ENCODE measurements at places on chromosomes 6 and 20.
A peak's percentile ranks its signal among the peaks of the same experiment; 100 is the strongest.

DNA sequence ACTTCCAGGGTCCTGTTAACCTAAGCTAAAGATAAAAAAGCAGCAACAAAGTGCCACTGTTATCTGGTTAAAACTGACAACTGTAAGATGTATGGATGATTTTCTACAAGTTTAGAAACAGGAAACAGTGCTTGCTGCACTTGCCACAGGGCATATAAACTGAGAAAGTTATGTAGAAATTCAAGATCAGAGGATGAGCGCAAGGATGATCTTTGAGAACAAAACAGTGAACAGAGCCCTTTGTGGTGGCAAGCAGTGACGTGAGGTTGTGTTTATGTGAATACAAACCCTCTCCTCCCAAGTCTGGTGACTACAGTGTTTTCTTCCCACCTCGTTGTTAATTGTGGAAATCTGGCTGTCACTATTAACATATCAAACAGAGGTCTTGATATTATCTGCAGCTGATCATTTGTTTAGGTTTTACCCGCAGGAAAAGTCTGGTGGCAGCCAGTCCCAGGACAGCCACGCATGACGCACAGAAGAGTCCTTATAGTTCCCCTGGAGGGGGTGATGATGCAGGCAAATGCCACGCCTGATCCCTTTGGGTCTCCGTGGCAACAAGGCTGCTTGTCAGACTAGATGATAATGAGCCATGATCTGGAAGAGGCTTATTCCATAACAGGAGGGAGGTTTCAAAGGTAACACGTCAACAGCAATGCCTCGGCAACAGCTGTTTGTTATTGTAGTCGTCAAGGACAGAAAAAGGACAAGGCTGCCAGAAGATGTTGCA lies 43.1 kb upstream of the TNFAIP3 start:
- DNase-seq = peak; percentile 35

DNA sequence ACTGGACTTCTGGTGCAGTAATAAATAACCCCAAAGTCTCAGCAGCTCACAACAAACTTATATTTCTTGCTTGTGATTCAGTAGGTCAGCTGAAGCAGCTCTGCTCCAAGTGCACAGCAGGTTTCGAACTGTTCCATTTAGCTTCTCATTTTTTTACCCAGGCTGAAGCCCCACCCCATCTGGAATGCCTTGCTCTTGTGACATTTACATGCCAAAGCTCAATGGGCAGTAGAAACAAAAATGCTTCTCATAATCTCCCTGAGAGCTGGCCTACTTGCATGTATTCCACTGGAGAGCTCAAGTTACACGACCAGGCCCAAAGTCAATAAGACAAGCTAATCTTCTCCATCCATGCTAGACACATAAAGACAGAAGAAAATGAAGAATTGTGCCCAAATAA lies 165.2 kb downstream of the HAO1 start:
- no peak for DNase-seq

- no peak for DNase-seq
Measured at GRCh38 chr6:165091121-165091785, 218.2 kb downstream of the C6orf118 start.

DNA sequence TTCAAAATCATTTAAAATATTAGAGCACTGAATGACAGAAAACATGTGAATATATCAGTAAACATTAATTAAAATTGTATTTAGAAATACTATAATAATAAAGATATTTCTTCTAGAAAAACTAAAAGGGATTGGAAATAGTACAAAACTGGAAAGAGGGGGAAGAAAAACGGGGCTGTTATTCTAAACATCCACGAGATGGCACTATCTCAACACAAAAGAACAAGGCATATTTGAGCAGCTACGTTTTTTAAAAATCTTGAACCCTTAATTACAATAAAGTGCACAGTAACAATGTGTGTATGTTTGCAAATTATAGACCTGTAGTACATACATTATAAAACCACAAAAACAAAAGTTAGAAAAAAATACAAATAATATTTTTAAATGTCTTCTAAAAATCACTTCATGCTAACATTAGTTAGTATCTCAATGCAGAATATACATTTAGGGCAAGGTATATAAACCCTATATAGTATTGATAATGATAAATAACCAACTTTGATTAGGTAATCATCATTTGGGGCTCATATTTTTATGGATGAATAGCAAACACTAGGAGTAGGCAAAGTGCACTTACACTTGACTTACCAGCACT lies 42.5 kb upstream of the PNISR start:
- no peak for DNase-seq

DNA sequence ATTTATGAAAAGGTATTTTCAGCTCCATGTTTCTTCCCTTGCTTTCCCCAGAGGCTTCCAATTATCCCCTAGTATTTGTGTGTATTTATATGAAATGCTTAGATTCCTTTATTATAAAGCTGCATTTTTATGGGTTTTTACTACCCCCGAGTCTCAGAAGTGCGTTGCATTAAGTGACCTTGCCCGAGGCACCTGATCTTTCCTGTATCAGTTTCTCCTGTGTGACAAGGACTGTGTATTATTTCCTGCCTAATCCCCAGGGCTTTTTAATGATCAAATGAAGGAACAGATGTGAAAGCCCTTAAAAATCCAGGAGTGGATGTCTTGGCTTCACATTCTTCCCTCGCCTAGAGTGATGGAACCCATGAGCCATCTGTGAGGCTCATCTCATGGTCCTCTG lies 118.8 kb downstream of the TULP4 start:
- DNase-seq = no peak

GRCh38 chr6:55046869-55047422 lies 127.4 kb upstream of the HCRTR2 start:
- no peak for DNase-seq

DNA sequence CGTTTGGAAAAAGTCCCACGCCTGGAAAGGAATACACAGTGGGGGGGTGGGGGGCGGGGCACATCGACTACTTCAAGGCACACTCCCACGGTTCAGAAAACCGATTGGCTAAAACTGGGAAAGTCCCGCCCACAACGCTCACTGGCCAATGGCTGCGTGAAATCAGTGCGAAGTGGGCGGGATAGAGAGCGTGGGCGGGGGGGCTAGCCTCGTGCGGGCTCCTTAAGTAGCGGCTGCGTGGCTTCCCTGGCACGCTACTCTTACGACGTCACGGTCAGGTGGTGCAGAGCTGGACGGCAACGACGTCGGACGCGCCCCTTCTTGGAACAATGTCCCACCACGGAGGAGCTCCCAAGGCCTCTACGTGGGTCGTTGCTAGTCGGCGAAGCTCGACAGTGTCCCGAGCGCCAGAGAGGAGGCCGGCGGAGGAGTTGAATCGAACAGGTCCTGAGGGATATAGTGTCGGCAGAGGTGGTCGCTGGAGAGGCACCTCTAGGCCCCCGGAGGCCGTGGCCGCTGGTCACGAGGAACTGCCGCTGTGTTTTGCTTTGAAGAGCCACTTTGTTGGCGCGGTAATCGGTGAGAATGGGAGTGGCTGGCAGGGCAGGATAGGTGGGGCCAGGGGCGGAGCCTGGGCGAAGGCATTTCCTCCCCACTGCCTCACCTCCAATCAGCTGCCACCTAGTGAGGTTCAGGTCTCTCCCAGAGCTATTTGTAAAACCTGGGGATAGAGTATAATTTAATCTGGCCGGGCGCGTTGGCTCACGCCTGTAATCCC lies at the start of gene DDX43:
DDX43 (plus strand) TSS at position 252 of the 778 bp plus-strand sequence; CDS start at position 330, 78 bp downstream.
- DNase-seq = no peak

GRCh38 chr6:22942403-22942802 lies 373.0 kb downstream of the HDGFL1 start:
- no peak for DNase-seq

DNA sequence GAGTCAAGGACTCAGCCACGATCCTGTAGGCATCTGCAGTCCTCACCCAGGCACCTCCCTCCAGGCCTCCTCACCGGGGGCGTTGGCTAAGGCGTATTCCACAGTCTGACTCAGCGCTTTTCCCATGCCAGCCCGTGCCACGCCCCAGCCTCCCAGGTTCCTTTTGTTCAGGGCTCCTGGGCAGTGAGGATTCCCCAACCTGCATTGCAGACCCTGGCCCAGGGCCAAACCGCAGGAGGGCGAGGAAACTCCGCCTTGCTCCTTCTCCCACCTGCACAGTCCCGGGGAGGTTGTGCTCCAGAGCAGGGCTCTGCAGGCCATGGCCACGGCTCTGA lies 202.8 kb upstream of the CST7 start:
- DNase-seq = no peak

- no peak for DNase-seq
Measured at GRCh38 chr6:152721956-152722355, 24.3 kb downstream of the MYCT1 start.

- no peak for DNase-seq
Measured at GRCh38 chr6:43972913-43973300, 154.3 kb downstream of the MRPL14 start.

GRCh38 chr6:36404164-36404563 lies 16.7 kb upstream of the ETV7 start:
- no peak for DNase-seq

DNA sequence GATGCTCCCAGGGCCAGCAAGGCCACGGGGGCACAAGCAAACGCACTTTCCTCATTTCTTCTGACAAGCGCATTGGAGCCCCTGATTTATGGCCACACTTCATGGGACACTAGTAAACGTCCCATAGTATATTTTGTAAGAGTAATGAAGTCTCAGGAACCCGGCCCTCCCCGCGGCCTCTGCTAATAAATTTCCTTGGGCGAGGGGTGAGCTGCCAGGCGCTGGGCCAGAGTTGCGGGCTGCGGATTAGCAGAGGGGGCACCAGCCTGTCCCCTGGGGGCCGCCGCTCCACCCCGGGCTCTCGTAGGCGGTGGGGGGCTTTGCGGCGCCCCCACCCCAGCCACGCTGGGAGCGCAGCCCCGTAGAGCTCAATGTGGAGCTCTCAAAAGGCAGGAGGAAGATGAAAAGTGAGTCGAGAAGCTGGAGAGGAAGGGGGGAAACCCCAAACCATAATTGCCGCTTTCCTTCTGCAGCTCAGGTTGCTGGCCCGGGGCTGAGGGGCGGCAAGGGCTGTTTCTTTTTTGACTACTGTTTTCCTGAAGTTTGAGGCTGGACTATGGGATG lies 173.6 kb downstream of the CDC5L start:
- DNase-seq = no peak

- DNase-seq = no peak
Measured at GRCh38 chr6:5999688-6000608, 6.8 kb downstream of the NRN1 start.

DNA sequence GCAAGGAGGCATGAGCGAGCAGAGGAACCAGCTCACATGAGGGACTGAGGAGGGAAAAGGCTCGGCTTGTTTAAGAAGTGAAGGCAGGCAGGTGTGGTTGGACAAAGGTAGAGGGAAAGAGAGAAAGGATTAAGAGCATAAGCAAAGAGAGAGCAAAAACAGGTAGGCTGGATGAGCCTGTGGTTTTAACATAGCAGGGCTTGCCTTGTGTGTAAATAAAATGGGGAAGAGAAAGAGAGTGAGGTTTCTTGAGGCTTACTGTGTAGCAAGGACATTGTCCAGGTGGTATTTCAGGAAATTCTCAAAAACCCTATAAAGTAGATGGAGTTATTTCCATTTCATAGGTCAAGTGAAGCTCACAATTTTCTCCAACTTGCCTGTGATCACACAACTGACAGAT lies 93.9 kb upstream of the HDAC2 start:
- DNase-seq = no peak

DNA sequence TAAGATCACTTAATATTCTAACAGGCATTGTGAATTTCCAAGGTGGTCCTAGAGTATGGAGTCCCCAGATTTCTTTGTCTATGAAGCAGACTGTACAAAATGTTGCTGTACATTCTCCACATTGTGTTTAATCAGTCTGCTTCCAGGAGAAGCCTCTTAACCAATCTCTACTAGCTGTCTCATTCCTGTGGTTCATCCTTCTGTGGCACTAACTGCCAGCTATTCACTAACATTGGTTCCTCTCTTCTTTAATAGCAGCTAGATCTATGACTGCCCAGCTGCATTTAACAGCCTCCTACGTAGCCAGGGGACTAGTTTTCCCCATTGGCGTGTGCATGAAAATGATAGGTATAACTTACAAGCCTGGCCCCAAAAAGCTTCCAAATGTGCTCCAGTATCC lies 395.4 kb downstream of the SAMD5 start:
- no peak for DNase-seq

DNA sequence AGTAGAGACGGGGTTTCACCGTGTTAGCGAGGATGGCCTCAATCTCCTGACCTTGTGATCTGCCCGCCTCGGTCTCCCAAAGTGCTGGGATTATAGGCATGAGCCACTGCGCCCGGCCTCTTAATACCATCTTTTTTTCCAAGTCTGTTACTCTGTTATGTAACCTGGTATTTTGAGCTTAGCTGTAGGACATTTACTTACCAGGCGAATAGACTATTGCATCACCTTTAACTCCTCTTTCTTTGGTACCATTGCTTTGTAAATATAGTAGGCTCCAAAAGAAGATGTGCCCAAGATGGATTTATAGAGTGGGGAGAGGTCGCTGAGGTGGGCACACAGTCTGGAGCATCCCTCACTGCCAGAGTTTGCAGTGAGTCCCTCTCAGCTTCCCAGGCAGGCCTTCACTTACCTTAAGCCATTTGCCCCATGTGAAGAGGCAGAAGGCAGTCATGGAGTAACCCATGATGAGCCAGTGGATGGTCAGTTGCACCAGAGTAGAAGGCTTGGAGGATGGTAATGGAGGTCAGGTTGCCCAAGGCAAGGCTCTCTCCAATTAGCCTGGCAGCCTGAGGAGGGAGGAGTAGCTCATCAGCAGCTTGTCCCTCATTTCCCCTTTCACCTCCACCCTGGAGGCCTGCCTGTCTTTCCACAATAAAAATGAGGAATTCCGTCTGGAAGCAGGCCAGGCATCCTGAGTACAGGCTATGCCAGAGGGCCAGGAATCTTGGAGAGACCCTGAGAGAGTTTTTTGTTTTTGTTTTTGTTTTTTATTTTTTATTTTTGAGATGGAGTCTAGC lies 9.7 kb downstream of the TIAM2 start:
- DNase-seq = no peak

- DNase-seq = no peak
Measured at GRCh38 chr6:37607944-37608343, 89.7 kb downstream of the MDGA1 start.

DNA sequence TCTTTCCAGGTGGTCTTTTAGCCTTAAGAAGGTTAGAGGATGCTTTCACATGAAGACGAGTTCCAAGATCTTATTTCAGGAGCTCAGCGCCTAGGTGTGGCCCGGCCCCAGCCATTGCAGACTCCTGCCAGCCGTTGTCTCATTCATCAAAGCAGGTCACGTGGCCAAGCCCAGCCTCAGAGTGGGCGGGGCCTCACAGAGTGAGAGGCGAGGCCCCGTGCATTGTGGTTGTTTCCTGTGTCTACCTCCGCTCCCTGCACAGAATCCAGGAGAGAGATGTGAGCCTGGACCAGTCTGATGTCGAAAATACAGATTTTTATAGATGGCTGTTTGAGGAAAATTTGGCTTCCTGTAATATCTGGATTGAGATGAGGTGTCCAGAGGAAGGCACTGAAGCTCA lies 49.2 kb upstream of the CST5 start:
- DNase-seq = no peak

- DNase-seq = no peak
Measured at GRCh38 chr6:165186041-165186440, 123.4 kb downstream of the C6orf118 start.

- DNase-seq = no peak
Measured at GRCh38 chr6:29680416-29680815, 536 bp downstream of the ZFP57 start.

DNA sequence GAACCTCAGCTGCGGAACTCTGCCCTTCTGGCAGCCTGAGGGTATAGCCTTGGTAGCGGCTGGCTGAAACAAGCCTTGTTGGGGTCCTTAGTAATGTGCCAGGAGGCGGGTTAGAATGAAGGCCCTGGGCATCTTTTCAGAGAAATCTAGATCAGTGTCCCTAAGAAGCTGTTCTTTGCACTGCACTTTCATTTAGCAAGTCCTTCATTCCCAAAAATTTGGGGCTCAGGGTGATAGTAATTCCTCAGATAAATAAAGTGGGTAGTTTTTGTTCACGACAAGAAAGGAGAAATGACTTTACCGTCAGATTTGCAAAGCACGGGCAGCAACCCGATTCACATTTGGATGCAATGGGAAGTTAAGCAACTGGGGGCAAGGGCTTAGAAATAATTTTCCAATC lies 3.2 kb downstream of the INSM1 start:
- DNase-seq = no peak

All from bone marrow (tissue), 2 donors.